ENCODE measurements at places on chromosomes 6 and 20.

- no peak overlapping the region for H3K4me3 ChIP-seq
- no peaks in the 10 kb centered on the region for H3K27me3 ChIP-seq
- no peak overlapping the region for H3K27ac ChIP-seq
- H3K4me1 ChIP-seq, result no peaks in the 10 kb centered on the region
- no peaks in the 10 kb centered on the region for H3K36me3 ChIP-seq
- DNase-seq, result no peak
Observed at GRCh38 chr6:145761584-145761983, 26.3 kb upstream of the EPM2A start.

DNA sequence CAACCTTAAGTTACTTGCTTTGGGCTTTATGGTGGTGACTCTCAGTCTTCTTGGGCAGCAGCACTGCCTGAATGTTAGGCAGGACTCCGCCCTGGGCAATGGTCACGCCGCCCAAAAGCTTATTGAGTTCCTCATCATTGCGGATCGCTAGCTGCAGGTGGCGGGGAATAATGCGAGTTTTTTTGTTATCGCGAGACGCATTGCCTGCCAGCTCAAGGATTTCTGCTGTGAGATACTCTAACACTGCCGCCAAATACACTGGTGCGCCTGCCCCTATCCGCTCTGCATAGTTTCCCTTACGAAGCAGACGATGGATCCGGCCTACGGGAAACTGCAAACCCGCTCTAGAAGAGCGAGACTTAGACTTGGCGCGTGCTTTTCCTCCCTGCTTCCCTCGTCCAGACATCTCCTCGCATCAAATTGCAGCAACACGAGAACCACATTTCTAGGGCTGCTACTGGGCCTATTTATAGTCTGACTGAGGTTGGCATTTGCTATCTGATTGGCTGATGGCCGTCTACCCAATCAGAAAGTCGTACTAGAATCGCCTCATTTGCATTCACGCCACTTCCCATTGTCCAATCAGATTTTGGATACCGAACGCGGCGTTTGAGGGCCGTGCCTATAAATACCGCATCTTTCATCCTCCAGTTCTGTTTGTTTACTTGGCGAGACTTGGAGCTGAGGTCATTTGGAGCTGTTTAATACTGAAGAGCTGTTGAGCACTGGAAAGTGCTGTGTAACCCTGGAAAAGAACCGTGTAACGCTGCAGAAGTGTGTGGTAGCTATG, 28.2 kb upstream of the SLC17A4 start:
- no peaks in the 10 kb centered on the region for H3K4me1 ChIP-seq
- H3K36me3 ChIP-seq, result no peaks in the 10 kb centered on the region
- no peak overlapping the region for H3K4me3 ChIP-seq
- no peak for DNase-seq
- no peaks in the 10 kb centered on the region for H3K27me3 ChIP-seq

GRCh38 chr20:44743916-44744655, 1.6 kb upstream of the KCNK15 start:
- H3K36me3 ChIP-seq, result no peaks in the 10 kb centered on the region
- DNase-seq, result no peak
- H3K4me1 ChIP-seq, result peaks cover 20% of the 10 kb centered on the region
- H3K27ac ChIP-seq, result no peak overlapping the region
- no peak overlapping the region for H3K4me3 ChIP-seq
- H3K27me3 ChIP-seq, result peaks cover 14% of the 10 kb centered on the region

DNA sequence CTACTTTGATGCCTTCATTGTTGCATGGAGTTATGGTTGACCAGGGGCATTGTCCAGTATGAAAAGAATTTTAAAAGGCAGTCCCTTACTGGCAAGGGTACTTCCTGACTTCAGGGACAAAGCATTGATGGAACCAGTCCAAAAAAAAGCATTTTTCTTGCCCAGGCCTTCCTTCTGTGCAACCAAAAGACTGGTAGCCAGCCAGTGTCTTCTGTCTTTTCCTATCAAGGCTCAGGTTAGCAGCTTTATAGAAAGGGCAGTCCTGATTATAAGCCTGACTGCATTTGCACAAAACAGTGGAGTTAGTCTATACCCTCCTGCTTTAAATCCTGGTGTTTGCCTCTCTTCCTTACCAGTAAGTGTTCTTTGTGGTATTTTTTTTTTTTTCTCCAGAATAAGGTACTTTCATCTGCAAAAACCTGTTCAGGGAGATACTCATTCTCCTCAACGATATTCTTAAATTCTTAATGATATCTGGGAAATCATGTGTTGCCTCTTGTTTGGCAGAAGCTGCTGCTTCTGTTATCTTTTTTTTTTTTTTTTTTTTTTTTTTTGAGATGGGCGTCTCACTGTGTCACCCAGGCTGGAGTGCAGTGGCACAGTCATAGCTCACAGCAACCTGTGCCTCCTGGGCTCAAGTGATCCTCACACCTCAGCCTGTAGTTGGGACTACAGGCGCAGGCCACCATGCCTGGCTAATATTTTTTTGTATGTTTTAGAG, 33.9 kb downstream of the SCAF8 start:
- no peak for DNase-seq
- no peaks in the 10 kb centered on the region for H3K27me3 ChIP-seq
- H3K4me3 ChIP-seq, result no peak overlapping the region
- peaks cover 7% of the 10 kb centered on the region for H3K4me1 ChIP-seq
- no peak overlapping the region for H3K27ac ChIP-seq
- H3K36me3 ChIP-seq, result no peaks in the 10 kb centered on the region

DNA sequence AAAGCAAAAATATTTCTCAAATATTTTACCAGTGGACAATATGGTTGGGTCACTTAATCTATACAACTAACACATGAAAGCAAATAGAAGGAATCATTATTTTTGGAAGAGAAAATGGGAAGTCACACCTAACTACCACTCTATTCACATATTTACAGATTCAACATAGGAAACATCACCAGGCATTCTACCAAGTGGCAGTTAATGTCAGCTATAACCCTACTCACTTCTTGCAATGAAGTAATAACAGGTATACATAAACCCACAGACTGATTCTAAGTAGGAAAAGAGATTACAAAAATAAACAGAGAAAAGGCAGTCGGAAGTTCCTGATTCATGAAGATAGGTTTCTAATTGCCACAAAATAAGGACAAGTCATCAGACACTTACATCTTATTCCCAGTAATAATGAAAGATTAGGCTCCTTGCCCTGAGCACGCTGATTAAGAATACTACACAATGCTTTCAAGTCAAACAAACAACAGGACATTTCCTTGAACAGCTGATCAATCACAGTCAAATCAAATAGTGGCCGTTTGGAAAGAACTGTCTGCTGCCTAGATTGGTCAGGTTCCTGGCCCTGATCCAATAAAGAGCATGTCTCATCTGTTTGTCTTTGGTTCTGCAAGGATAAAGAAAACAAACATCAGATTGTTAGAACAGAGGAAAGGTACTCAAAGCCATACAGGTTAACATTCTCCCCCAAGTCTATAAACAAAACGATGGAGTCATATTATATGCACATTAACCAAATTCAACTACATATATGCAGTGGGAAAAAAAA, 79.2 kb upstream of the PLN start:
- no peaks in the 10 kb centered on the region for H3K4me1 ChIP-seq
- peaks cover 22% of the 10 kb centered on the region for H3K36me3 ChIP-seq
- peak overlapping the region; percentile 45 for H3K27ac ChIP-seq
- no peak for DNase-seq
- H3K4me3 ChIP-seq, result no peak overlapping the region

DNA sequence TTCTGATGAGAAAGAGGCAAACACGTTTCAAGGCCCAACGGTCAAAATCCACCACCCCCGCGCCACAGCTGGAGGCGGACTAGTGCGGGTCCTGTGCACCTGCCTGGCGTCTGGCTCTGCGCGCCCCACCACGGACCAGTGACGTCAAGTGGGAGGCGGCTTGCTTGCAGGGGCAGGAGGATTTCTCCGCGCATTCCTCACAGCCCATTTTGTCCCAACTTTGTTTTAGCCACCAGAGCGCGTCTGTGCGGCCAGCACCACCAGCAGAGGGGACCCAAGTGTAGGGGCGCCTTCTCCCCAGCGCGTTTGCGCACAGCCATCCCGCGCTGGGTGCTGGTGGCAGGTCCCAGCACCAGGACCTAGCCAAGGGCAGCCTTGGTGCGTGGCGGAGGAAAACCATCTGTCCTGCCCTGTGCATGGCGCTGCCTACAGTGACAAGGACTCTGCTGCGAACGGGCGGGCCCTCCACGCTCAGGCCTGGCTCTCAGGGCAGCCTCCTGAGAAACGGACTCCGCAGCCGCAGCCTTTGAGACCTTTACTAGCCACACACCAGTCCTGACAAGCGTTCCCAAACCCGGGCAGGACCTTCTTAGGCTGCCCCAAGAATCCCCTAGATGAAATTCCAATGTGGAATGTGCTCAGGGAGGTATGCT, 194.8 kb upstream of the EXOC2 start:
- H3K27ac ChIP-seq, result no peak overlapping the region
- no peak overlapping the region for H3K4me3 ChIP-seq
- no peaks in the 10 kb centered on the region for H3K36me3 ChIP-seq
- no peak for DNase-seq

DNA sequence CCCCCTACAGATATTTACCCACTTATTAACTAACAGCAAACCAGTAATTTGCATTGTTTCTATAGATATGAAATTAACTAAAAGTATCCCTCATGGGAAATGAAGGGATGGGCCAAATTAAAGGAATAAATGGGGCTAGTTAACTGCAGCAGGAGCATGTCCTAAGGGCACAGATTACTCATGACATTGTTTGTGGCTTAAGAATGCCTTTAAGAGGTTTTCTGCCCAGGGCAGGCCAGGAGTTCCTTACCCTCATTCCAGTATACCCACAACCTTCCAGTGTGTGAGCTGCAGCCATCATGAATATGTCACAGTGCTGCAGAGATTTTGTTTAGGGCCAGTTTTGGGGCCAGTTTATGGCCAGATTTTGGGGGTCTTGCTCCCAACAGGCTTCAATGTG, 1101.9 kb downstream of the PRIM2 start:
- DNase-seq, result no peak
- H3K36me3 ChIP-seq, result no peaks in the 10 kb centered on the region
- H3K27ac ChIP-seq, result no peak overlapping the region

GRCh38 chr20:42981253-42981652, 208.5 kb downstream of the PTPRT start:
- H3K27me3 ChIP-seq, result no peaks in the 10 kb centered on the region
- no peak for DNase-seq
- H3K4me3 ChIP-seq, result no peak overlapping the region
- no peaks in the 10 kb centered on the region for H3K36me3 ChIP-seq
- no peaks in the 10 kb centered on the region for H3K4me1 ChIP-seq

DNA sequence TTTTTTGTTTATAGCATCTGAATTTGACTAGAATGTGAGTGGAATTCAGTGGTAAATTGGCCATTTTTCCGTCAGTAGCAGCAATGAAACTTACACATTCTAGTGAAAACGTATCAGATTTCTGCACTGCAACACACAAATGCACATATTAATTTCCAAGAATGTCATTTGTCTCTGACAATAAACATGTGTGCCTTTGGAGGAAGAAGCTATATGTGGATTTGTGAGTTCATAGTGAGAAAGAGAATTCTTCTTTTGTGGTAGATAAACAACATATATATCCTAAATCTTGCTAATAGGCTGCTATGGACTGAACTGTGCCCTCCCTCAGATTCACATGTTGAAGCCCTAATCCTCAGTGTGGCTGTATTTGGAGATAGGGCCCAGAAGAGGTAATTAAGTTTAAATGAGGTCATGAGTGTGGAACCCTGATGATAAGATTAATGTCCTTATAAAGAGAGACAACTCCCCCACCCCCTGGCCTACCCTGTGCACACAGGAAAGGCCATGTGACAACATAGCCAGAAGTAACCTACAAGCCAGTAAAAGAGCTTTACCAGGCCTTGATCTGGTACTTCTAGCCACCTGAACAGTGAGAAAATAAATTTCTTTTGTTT, 200.2 kb upstream of the EYA4 start:
- H3K27ac ChIP-seq, result peak overlapping the region; percentile 66
- no peaks in the 10 kb centered on the region for H3K27me3 ChIP-seq
- no peaks in the 10 kb centered on the region for H3K36me3 ChIP-seq
- no peak overlapping the region for H3K4me3 ChIP-seq
- no peaks in the 10 kb centered on the region for H3K4me1 ChIP-seq
- no peak for DNase-seq

DNA sequence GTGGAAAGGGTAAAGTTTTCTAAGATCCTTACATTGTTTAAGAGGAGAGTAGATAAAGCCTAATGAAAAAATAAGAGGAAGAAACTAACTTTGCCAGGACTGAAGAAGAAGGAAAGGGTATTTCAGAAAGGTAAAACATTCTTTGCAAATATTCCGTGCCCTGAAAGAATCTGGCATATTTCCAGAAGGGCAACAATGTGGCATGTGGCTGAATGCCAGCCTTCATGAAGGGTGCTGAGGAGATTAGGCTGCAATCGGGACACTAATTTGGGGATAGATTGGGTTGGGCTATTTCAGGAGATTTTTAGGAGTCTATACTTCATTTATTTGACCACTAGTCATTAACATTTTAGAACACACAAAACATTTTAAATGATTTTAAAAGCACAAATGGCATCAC, 16.2 kb upstream of the UFL1 start:
- no peaks in the 10 kb centered on the region for H3K4me1 ChIP-seq
- DNase-seq, result no peak
- no peaks in the 10 kb centered on the region for H3K27me3 ChIP-seq
- H3K27ac ChIP-seq, result no peak overlapping the region
- H3K4me3 ChIP-seq, result no peak overlapping the region
- H3K36me3 ChIP-seq, result no peaks in the 10 kb centered on the region

GRCh38 chr20:24808616-24809015, 140.5 kb upstream of the CST7 start:
- H3K4me1 ChIP-seq, result no peaks in the 10 kb centered on the region
- no peaks in the 10 kb centered on the region for H3K27me3 ChIP-seq
- H3K36me3 ChIP-seq, result no peaks in the 10 kb centered on the region
- H3K27ac ChIP-seq, result no peak overlapping the region
- no peak for DNase-seq
- no peak overlapping the region for H3K4me3 ChIP-seq

GRCh38 chr6:90905351-90905750, 318.5 kb upstream of the MAP3K7 start:
- no peak for DNase-seq
- no peaks in the 10 kb centered on the region for H3K36me3 ChIP-seq
- no peaks in the 10 kb centered on the region for H3K27me3 ChIP-seq
- H3K4me3 ChIP-seq, result no peak overlapping the region
- H3K4me1 ChIP-seq, result no peaks in the 10 kb centered on the region

DNA sequence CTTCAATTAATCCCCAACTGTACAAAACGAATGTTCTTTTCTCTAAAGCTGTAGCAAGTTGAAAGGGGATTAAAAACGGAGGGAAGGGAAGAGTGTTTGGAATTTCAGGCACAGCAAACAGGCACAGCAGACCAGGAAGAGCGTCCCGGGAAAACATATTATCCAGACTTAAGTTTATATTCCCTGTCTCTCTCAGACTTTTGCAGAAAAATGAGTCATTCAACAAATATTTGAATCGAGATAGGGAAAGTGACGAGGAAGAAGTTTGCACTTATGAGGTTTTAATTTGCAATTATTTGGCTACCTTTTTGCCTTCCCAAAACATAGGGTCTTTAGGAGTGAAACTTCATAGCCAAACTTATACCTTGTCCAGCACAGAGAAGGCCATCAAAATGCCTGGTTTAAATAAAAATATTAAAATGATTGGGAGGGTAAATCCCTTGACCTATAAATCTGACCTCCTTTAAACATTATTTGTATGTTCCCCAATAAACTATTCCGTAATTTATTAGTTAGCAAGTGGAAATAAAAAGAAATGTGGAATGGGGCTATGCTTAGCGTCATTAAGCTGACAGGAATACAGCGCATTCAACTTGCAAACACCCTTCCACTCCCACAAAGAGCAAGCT, 16.0 kb downstream of the HFE start:
- no peak overlapping the region for H3K27ac ChIP-seq
- H3K4me3 ChIP-seq, result no peak overlapping the region
- DNase-seq, result peak; percentile 56
- no peaks in the 10 kb centered on the region for H3K4me1 ChIP-seq

GRCh38 chr20:19767070-19767469, 9.0 kb downstream of the RIN2 start:
- no peaks in the 10 kb centered on the region for H3K36me3 ChIP-seq
- no peaks in the 10 kb centered on the region for H3K27me3 ChIP-seq
- H3K4me3 ChIP-seq, result no peak overlapping the region
